ENCODE measurements at places on chromosomes 3 and 15. TPM values are rescaled to one million over a fixed set of nuclear protein-coding genes. Genes with fewer than 3 reads are reported as not detected.

DNA sequence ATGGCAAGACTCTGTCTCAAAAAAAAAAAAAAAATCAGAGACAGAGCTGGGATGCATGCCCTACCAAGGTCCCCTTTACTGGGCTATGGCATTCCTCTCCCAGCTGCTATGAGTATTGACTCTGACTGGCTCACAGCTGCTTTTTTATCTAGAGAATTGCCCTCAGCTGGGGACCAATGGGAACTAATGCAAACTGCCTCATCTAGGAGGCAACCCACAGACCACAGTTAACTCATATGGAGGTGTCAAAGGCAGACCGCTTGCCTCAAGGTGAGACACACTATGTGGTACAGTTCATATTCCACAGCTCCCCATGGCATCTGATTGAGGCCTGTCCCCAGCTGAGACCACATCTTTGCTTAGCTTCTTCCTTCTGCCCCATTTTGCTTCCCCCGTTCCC is 183.5 kb upstream of the EOMES start:
- H3K4me3 ChIP-seq: no peak overlapping the region
- no peak for DNase-seq
- no peaks in the 10 kb centered on the region for H3K27me3 ChIP-seq
- H3K36me3 ChIP-seq: no peaks in the 10 kb centered on the region

DNA sequence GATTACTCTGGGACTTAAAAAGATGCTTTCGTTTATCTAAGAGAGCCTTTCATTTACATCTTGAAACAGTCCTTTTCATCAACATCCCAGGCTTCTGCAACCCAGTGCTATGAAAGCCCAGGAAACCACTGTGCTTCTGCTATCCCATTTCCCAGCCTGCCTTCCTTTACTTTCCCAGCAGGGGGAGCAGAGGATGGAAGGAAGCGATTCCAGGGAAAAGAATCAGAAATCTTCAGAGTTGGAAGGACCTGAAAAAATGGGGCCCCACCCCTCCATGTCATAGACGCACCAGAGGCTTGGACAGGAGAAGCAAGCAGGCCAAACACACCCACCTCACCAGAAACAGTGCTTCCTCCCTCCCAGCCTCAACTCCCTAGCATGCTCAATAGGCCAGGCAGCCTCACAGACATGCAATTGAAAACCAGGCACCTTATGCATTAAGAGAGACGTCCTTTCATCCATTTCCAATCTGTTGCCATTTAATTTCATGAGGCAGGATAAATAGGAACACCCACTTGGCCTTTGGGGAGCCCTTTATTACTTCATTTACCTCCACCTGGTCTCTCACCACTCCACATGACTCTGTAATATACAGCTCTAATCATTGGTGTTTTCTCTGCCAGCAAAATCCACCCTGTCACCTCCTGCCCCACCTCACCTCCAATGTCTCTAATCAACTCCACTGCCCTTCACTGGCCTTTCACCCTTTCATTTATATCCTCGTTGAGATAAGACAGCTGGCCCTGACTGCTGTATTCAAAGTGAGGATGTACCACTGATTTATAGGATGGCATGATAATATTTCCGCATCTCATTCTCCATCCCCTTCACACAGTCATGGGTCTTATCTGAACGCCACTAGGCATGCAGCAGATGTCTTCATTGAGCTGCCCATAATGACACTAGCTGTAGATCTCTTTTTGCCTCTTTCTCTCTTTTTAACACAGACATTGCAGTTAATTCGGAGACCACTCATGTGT is 583.9 kb downstream of the NTRK3 start:
- H3K36me3 ChIP-seq: no peaks in the 10 kb centered on the region
- H3K4me1 ChIP-seq: no peaks in the 10 kb centered on the region
- H3K27me3 ChIP-seq: no peaks in the 10 kb centered on the region
- no peak overlapping the region for H3K27ac ChIP-seq
- DNase-seq: peak; percentile 2

GRCh38 chr3:192039593-192039992 is 578.6 kb downstream of the PYDC2 start:
- H3K27ac ChIP-seq: no peak overlapping the region
- H3K4me3 ChIP-seq: no peak overlapping the region
- no peaks in the 10 kb centered on the region for H3K4me1 ChIP-seq
- H3K27me3 ChIP-seq: no peaks in the 10 kb centered on the region
- DNase-seq: no peak

The BRPF1 gene
- total RNA-seq: 23.2 TPM
